ENCODE measurements at places on chromosomes 2 and 18. TPM values are rescaled to one million over a fixed set of nuclear protein-coding genes. Genes with fewer than 3 reads are reported as not detected.

DNA sequence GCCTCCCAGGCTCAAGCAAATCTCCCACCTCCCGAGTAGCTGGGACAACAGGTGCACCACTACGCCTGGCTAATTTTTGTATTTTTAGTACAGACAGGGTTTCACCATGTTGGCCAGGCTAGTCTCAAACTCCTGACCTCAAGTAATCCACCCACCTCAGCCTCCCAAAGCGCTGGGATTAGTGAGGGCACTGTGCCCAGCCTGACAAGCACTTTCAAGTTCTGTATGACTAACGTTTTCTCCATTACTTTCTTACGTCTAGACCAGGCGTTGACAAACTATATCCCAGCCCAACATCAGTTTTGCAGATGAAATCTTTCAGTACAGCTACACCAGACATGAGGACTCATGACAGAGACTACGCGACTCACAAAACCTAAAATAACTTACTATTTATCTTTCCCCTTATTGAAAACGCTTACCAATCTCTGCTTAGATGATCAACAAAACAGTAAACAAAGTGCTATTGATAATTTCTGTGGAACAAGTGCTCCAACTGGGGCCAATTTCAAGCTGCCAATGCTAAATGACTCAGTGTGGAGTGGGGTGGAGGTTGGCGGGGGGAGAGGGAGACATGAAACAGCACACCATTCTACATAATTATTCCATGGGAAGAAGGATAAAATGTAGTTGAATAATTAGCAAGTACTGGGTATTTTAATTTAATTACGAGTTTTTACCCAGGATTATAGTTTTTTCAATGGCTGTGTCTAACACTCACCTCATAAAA lies 59.1 kb downstream of the SAP130 start:
- H3K36me3 ChIP-seq: no peaks in the 10 kb centered on the region
- H3K27ac ChIP-seq: no peak overlapping the region
- H3K27me3 ChIP-seq: no peaks in the 10 kb centered on the region
- DNase-seq: no peak
- H3K4me1 ChIP-seq: no peaks in the 10 kb centered on the region

- H3K4me3 ChIP-seq: no peak overlapping the region
- H3K36me3 ChIP-seq: no peaks in the 10 kb centered on the region
- no peak overlapping the region for H3K27ac ChIP-seq
- no peaks in the 10 kb centered on the region for H3K4me1 ChIP-seq
- DNase-seq: no peak
These were observed 80.5 kb upstream of the FRZB start for GRCh38 chr2:182946958-182947369.

- no peak overlapping the region for H3K27ac ChIP-seq
- H3K36me3 ChIP-seq: no peaks in the 10 kb centered on the region
- no peaks in the 10 kb centered on the region for H3K4me1 ChIP-seq
- no peaks in the 10 kb centered on the region for H3K27me3 ChIP-seq
These were observed 177.2 kb upstream of the DPP10 start for GRCh38 chr2:114265261-114265660.

DNA sequence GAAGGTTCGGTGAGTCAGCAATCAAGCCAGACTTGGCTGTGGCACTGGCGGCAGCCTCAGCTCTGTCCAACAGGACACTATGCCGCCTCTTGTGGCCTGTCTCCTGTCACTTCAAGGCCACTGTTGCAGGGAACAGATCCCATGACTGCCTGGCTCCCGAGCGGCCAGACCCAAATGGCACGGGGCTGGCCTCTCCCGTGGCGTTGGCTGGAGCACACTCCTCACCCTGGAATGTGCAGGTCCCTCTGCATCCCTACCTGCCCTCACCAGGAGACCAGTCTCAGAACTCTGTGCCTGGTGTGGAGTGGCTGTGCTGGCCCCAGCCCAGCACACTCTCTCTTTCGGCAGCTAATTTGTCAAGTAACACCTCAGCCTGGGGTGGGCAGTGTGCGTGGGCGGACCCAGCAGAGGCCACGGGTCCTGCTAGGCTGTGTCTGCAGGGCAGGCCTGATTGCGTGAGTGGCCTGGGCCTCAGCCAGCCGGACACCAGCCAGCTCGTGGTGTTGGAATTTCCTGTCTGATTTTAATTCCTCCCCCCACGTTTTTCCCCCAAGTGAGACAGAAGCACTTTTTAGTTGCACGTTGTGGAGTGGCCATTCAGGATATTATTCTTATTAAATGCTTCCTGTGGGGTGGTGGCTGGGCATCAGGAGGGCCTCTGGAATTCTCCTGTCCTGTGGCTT lies 179.3 kb downstream of the GLI2 start:
- no peak overlapping the region for H3K4me3 ChIP-seq
- H3K27me3 ChIP-seq: no peaks in the 10 kb centered on the region
- peak overlapping the region; percentile 45 for H3K27ac ChIP-seq
- no peaks in the 10 kb centered on the region for H3K36me3 ChIP-seq

DNA sequence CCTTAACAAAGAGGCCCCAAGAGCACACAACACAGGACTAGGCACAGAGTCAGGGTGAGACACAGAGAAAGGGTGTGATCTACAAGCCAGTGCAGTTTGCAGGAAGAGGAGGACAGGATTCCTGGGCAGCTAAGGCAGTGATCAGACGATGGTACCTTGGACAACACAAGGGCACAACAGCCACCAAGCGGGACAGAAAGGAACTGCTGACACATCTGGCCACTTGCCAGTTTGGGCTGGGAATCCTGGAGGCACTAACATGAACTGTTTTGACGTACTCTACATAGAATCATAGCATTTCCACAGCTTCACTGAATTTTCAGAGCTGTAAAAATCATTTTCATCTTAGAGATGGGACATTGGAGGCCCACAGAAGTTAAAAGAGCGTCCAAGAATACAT lies 221.5 kb upstream of the SLC35G4 start:
- H3K4me1 ChIP-seq: no peaks in the 10 kb centered on the region
- no peaks in the 10 kb centered on the region for H3K36me3 ChIP-seq
- H3K27me3 ChIP-seq: no peaks in the 10 kb centered on the region
- DNase-seq: no peak
- no peak overlapping the region for H3K27ac ChIP-seq
- H3K4me3 ChIP-seq: no peak overlapping the region

DNA sequence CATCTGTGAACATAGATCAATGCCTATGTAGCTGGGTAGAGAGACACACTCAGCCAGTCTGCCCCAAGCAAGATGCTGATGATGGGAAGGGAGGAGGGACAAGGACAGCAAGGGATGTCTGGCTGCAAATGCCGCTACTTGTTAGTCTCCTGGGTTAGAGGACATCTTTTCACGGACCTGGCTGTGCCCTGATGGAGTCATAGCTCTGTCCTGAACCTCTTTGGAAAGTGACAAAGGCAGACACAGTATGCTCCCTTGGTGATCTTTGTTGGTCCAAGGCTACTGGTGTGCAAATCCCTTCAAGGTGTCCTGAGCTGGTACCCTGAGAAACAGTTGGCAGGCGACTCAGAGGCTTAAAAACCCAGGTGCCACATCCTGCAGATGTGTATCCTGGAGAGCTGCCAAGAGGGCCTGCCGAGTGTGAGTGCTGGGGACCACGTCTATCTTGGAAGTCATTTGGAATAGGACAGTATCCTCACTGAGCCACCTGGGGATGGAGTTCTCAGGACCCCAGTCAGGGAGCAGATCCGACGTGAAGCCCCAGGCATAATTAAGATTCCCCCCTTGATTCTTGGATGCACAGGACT lies 10.8 kb downstream of the FOSL2 start:
- no peak overlapping the region for H3K4me3 ChIP-seq
- H3K4me1 ChIP-seq: no peaks in the 10 kb centered on the region
- no peaks in the 10 kb centered on the region for H3K27me3 ChIP-seq
- no peak overlapping the region for H3K27ac ChIP-seq

DNA sequence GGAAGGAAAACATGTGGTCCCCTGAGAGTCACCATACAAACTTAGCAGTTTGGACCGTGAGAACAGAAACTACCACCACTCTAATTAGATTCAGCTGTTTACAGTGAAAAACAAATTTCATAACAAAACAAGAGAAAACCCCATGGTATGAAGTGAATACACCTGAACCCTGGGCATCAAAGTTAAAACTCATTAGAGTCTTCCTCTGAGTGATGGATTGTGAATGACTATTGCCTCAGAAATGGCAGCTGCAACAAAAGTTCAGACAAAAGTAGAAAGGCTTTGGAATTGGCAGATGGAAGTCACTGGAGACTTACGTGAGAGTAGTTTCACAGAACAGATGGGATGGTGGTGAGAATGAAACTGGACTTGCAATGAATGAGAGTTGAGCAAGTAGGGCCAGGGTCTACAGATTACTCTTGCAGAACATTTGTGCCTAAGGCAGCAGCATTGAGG lies 98.0 kb downstream of the AAK1 start:
- H3K4me3 ChIP-seq: no peak overlapping the region
- no peaks in the 10 kb centered on the region for H3K27me3 ChIP-seq
- no peaks in the 10 kb centered on the region for H3K4me1 ChIP-seq
- no peak overlapping the region for H3K27ac ChIP-seq

GRCh38 chr2:30208453-30208852 lies 22.9 kb upstream of the LBH start:
- no peaks in the 10 kb centered on the region for H3K4me1 ChIP-seq
- no peaks in the 10 kb centered on the region for H3K36me3 ChIP-seq
- no peaks in the 10 kb centered on the region for H3K27me3 ChIP-seq
- no peak overlapping the region for H3K27ac ChIP-seq
- no peak overlapping the region for H3K4me3 ChIP-seq
- DNase-seq: no peak

DNA sequence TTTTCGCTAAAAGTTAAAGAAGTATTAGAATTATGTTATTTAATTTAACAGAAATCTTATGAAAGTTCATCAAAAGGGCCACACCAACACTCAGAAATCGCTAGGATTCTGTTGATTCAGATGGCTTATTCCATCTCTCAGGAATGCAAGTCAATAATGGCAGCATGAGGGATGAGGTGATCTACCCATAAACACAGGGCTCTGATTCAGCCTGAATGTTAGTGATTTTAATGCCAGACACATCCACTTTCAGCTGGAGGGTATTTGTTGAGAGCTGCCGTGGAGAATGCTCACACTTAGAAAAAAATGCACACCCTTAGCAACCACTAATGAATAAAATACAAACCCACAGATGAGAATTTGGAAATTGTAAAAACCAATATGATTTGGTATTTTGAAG lies 173.3 kb upstream of the ERBB4 start:
- DNase-seq: no peak
- H3K27me3 ChIP-seq: no peaks in the 10 kb centered on the region
- H3K4me3 ChIP-seq: no peak overlapping the region
- no peak overlapping the region for H3K27ac ChIP-seq
- no peaks in the 10 kb centered on the region for H3K4me1 ChIP-seq

GRCh38 chr18:22827741-22828140 lies 105.4 kb upstream of the RBBP8 start:
- no peak for DNase-seq
- H3K27ac ChIP-seq: peak overlapping the region; percentile 78
- no peaks in the 10 kb centered on the region for H3K4me1 ChIP-seq
- no peaks in the 10 kb centered on the region for H3K36me3 ChIP-seq
- H3K27me3 ChIP-seq: no peaks in the 10 kb centered on the region

DNA sequence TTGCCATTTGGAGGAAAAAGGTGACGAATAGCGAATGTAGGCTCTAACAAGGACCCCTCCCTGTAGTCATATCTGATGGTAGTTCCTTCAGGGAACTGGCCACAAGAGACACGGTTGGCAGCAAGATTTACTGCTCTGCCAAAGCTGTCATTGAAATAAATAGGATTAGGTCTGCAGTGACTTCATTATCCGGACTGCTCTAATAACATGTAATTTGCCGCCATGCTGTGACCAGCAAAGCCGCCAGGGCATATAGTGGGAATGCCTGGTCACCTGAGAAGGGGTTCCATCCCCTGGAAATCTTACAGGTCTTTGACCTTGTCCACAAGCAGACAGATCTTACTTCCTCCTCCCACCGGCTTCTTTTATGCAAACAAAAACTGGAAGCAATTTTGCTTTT lies 59.4 kb upstream of the LAPTM4A start:
- H3K4me1 ChIP-seq: peaks cover 4% of the 10 kb centered on the region
- no peaks in the 10 kb centered on the region for H3K36me3 ChIP-seq
- H3K27ac ChIP-seq: no peak overlapping the region
- no peaks in the 10 kb centered on the region for H3K27me3 ChIP-seq
- no peak for DNase-seq

- H3K4me3 ChIP-seq: no peak overlapping the region
- H3K27ac ChIP-seq: no peak overlapping the region
- no peak for DNase-seq
- H3K4me1 ChIP-seq: no peaks in the 10 kb centered on the region
- no peaks in the 10 kb centered on the region for H3K36me3 ChIP-seq
These were observed 77.6 kb upstream of the CRIM1 start for GRCh38 chr2:36277881-36278523.

DNA sequence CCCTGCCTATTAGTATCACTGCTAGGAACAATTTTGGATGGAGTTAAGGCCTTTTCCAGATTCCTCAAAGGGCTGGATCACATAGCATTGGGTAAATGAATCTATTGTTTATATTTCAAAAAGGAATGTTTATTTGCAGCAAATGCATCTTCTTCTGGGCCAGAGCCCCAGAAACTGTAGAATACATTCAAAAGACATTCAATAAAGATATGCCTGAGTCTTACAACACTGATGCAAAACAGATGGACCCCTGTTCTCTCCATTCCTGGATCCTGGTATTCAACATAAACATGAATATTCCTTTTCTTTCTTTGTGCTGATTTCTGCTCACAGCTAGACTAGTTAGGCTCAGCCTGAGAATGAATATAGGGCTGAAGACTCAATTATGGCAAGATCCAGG lies 227.2 kb upstream of the KLHL29 start:
- H3K4me1 ChIP-seq: no peaks in the 10 kb centered on the region
- H3K4me3 ChIP-seq: no peak overlapping the region
- no peak for DNase-seq

DNA sequence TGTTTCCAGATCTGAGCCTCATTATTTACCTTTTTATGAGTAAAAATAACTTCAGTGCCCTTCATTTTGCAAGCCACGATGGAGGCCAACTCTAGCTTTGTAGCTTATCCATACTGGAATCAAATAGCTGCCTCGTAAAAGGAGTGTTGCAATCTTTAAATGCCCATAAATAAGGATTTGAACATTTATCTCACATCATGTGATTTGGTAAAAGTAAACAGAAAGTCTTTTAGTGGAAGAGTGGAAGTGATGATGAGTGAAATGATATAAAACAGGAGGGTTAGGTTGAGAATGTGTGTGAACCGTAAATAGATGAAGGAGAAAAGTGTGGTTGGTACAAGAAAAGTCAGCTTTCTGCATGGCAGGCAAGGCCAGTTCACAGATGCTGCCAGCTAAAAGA lies 348.9 kb downstream of the OSR1 start:
- no peaks in the 10 kb centered on the region for H3K36me3 ChIP-seq
- H3K27ac ChIP-seq: no peak overlapping the region
- H3K4me3 ChIP-seq: no peak overlapping the region
- H3K4me1 ChIP-seq: no peaks in the 10 kb centered on the region
- H3K27me3 ChIP-seq: no peaks in the 10 kb centered on the region

DNA sequence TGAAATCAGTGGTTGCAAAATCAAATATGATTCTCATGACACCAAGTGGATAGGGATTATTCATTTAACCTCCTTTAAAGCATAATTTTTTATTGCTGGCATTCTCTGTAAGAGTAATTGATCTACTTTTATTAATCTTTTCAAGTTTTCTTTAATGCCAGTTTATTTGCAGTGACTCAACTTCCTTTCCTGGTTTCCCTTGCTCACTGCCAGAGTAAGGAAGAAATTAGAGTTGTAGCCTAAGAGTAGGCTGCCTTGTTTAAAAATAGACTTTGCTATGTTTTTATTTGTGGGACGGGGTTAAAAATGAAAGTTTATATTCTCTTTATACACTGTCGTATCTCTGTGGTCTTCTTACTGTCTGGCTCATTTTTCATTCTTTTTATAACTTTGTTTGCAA lies 148.6 kb downstream of the WDR7 start:
- no peak for DNase-seq
- no peaks in the 10 kb centered on the region for H3K4me1 ChIP-seq
- H3K27ac ChIP-seq: no peak overlapping the region
- no peaks in the 10 kb centered on the region for H3K27me3 ChIP-seq
- H3K4me3 ChIP-seq: no peak overlapping the region
- H3K36me3 ChIP-seq: no peaks in the 10 kb centered on the region

Gene YES1
- 136 TPM for total RNA-seq

Gene ABCB11
- total RNA-seq: under 0.01 TPM

Gene GKN1
- not detected for total RNA-seq

Gene IL37
- not detected for total RNA-seq
